ENCODE measurements at places on chromosomes 3 and 15. TPM values are rescaled to one million over a fixed set of nuclear protein-coding genes. Genes with fewer than 3 reads are reported as not detected.

DNA sequence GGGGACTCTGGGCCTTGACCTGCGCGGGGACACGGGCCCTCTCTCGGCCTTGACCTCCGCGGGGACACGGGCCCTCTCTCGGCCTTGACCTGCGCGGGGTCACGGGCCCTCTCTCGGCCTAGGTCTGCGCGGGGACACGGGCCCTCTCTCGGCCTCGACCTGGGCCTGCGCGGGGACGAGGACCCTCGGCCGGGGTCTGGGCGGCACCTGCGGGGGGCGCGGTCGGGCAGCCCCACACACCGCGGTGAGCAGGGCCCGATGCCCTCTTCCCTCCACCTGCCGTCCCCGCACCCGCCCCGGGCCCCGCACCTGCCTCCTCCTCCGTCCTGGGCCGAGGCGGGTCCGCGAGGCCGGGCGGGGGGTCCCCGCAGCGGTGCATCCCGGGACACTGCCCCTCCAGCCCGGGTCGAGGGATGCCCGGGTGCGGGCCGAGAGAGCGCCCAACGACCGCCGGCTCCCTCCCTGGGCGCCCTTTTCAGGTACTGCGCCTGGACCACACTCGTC, 15.6 kb upstream of the CERS3 start:
- no peaks in the 10 kb centered on the region for H3K36me3 ChIP-seq
- H3K4me3 ChIP-seq: no peak overlapping the region
- H3K4me1 ChIP-seq: no peaks in the 10 kb centered on the region
- H3K27me3 ChIP-seq: 0 out of 2 replicates have a peak, but pooled peaks cover 5% of the 10 kb centered on the region
- no peak for DNase-seq
- no peak overlapping the region for H3K27ac ChIP-seq

DNA sequence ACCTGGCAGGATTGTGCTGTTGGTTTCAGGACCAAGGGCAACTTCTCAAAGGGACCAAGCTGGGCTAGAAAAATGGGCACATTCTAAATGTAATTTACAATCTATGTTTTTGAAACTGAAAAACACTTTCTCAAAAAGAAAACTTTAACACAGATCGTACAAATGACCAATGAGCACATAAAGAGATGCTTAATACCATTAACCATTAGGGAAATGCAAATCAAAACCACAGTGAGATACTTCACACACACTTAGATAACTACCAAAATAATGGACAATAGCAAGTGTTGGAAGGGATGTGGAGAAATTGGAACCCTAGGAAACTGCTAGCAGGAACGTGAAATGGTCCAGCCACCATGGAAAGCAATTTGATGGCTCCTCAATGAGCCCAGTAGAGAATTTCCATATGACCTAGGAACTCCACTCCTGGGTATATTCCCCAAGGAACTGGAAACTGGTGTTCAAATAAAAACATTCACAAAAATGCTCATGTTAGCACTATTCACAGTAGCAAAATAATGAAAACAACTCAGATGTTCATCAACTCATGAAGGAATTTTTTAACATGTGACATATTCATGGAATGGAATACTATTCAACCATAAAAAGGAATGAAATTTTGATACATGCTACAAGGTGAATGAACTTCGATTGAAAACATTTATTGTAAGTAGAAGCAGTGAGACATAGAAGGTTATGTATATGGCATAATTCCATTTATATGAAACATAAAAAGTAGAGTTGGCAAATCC, 288.3 kb upstream of the NR2F2 start:
- H3K27ac ChIP-seq: no peak overlapping the region
- no peak overlapping the region for H3K4me3 ChIP-seq
- peaks cover 19% of the 10 kb centered on the region for H3K4me1 ChIP-seq
- no peak for DNase-seq

DNA sequence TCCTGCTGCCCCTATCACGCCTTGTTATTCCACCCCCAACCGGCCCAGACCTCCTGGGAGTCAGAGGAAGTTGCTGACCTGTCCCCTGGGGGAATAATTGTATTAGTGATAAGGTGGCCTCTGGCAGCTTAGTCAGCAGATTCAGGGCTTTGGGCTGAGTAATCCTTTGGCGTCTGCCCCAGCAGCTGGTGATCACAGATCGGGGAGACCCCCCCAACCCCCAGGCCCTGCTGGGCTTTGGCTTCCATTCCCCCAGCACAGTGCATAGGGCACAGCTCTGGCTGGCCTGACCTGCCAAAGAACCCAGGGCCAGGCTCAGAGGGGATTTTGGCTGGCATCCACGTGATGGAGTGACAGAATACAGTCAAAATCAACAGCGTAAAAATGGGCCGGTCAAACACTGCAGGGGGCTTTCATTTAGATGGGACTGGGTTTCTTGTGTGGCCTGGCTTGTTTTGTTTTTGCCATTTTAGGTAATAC, 3.9 kb upstream of the NR2E3 start:
- H3K4me1 ChIP-seq: peaks cover 26% of the 10 kb centered on the region
- no peaks in the 10 kb centered on the region for H3K27me3 ChIP-seq
- DNase-seq: peak; percentile 31
- no peaks in the 10 kb centered on the region for H3K36me3 ChIP-seq
- no peak overlapping the region for H3K27ac ChIP-seq

Gene CCR4
- total RNA-seq: not detected

DNA sequence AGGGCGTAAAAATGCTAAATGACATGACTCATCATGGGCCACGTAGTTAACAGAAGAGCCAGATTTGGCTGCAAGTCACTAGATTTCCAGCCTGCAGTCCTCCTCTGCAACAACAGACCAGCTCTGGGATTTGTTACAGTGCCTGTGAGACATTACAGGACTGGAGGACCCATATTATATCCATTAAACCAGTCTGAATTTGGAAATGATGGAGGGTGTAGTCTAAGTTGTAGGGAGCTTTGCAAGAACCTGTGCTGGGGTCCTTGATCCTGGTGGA, 10.8 kb downstream of the ZNF774 start:
- H3K4me3 ChIP-seq: no peak overlapping the region
- no peaks in the 10 kb centered on the region for H3K27me3 ChIP-seq
- H3K36me3 ChIP-seq: peaks cover 11% of the 10 kb centered on the region
- H3K27ac ChIP-seq: peak overlapping the region; percentile 97
- H3K4me1 ChIP-seq: peaks cover 58% of the 10 kb centered on the region
- DNase-seq: peak; percentile 67

GRCh38 chr3:53238051-53238850, 17.6 kb downstream of the TKT start:
- H3K27me3 ChIP-seq: no peaks in the 10 kb centered on the region
- H3K4me1 ChIP-seq: peaks cover 59% of the 10 kb centered on the region
- H3K27ac ChIP-seq: peak overlapping the region; percentile 87
- peak; percentile 89 for DNase-seq
- peaks cover 87% of the 10 kb centered on the region for H3K36me3 ChIP-seq

Gene DNAH1
- total RNA-seq: 1.1 TPM

- H3K27ac ChIP-seq: no peak overlapping the region
- peaks cover 11% of the 10 kb centered on the region for H3K4me1 ChIP-seq
- H3K27me3 ChIP-seq: no peaks in the 10 kb centered on the region
- DNase-seq: no peak
- no peak overlapping the region for H3K4me3 ChIP-seq
- peaks cover 8% of the 10 kb centered on the region for H3K36me3 ChIP-seq
Measured at GRCh38 chr15:63836579-63836978, 2.8 kb upstream of the HERC1 start.

Gene PPP2R3A
- 13.0 TPM for total RNA-seq

GRCh38 chr3:11558002-11558401, 85.7 kb downstream of the VGLL4 start:
- peaks cover 34% of the 10 kb centered on the region for H3K4me1 ChIP-seq
- DNase-seq: peak; percentile 61
- H3K27me3 ChIP-seq: no peaks in the 10 kb centered on the region

DNA sequence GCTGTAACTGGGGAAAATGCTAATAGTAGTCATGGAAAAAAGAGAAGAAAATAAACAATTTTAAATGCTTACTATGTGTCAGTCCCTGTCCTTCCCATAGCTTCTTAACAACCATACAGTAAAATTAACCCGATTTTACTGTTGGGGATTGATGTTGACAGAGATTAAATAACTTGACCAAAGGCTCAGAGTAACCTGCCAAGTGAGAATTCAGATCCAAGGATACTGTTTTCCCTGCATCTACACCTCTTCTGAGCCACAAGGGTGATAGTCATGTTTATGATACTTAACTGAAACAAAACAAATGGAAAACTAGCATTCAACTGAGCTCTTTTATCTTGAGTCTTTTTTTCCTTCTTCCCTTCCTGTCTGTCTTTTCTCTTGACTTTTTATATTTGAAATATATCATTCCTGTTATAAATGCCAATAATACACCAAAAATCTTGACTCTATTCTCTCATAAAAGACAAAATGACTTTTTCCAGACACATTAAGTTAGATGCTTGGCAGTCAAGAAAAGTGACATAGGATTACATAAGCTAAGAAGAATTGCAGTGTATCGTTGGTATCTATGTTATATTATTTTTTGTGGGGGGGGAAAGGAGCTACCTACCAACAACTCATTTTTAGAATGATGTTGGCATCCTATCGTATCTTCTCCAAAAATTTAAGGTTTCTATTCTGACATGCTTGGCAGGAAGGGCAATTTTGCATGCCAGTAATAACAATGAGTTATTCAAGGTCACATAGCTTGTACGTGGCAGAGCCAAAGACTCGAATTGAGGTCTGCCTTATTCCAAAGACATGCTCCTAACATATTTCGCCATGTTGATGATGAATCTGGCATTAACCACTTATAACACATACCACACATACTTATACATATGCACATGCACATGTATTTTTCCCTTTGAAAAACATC, 306.6 kb upstream of the KCNH8 start:
- H3K4me1 ChIP-seq: no peaks in the 10 kb centered on the region
- no peak overlapping the region for H3K27ac ChIP-seq
- no peaks in the 10 kb centered on the region for H3K27me3 ChIP-seq
- no peak for DNase-seq

Gene FOXB1
- total RNA-seq: not detected

GRCh38 chr3:189698811-189699210, 67.6 kb downstream of the TP63 start:
- no peak overlapping the region for H3K27ac ChIP-seq
- no peaks in the 10 kb centered on the region for H3K4me1 ChIP-seq
- H3K36me3 ChIP-seq: no peaks in the 10 kb centered on the region
- H3K4me3 ChIP-seq: no peak overlapping the region

- H3K27me3 ChIP-seq: no peaks in the 10 kb centered on the region
- H3K4me3 ChIP-seq: no peak overlapping the region
- DNase-seq: peak; percentile 78
- H3K27ac ChIP-seq: peak overlapping the region; percentile 74
Measured at GRCh38 chr3:59245859-59246501, 196.2 kb upstream of the CFAP20DC start.

Gene CHRM5
- not detected for total RNA-seq

- no peak overlapping the region for H3K27ac ChIP-seq
- no peak overlapping the region for H3K4me3 ChIP-seq
- H3K27me3 ChIP-seq: no peaks in the 10 kb centered on the region
- H3K4me1 ChIP-seq: 0 out of 2 replicates have a peak, but pooled peaks cover 3% of the 10 kb centered on the region
- no peak for DNase-seq
- no peaks in the 10 kb centered on the region for H3K36me3 ChIP-seq
Measured at GRCh38 chr15:68023307-68024101, 30.6 kb upstream of the PIAS1 start.

GRCh38 chr3:183193762-183194689, 31.5 kb upstream of the LAMP3 start:
- no peak overlapping the region for H3K4me3 ChIP-seq
- H3K27me3 ChIP-seq: no peaks in the 10 kb centered on the region
- peaks cover 23% of the 10 kb centered on the region for H3K4me1 ChIP-seq
- peak; percentile 46 for DNase-seq

GRCh38 chr3:72738752-72739530, 109.3 kb downstream of the SHQ1 start:
- DNase-seq: no peak
- H3K27me3 ChIP-seq: no peaks in the 10 kb centered on the region
- no peak overlapping the region for H3K4me3 ChIP-seq
- H3K36me3 ChIP-seq: no peaks in the 10 kb centered on the region

DNA sequence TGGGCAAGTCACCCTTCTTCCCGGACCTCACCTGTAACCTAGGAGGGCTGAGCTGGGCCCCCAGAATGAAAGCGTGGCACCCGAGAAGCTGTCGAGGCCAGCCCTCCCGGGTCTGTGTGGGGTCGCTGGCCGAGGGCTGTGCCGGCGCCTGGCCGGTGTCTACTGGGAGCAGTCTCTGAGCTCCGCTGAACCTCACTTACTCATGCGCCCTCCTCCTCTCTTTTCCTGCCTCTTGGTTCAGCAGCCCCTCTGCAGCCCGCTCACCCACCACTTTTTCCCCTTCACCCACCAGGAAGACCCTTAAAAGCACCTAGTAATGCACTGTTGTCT, 419 bp downstream of the HYKK start:
- H3K36me3 ChIP-seq: no peaks in the 10 kb centered on the region
- no peak for DNase-seq
- peaks cover 11% of the 10 kb centered on the region for H3K4me1 ChIP-seq
- no peak overlapping the region for H3K27ac ChIP-seq
- H3K27me3 ChIP-seq: no peaks in the 10 kb centered on the region
- H3K4me3 ChIP-seq: peak overlapping the region; percentile 70

DNA sequence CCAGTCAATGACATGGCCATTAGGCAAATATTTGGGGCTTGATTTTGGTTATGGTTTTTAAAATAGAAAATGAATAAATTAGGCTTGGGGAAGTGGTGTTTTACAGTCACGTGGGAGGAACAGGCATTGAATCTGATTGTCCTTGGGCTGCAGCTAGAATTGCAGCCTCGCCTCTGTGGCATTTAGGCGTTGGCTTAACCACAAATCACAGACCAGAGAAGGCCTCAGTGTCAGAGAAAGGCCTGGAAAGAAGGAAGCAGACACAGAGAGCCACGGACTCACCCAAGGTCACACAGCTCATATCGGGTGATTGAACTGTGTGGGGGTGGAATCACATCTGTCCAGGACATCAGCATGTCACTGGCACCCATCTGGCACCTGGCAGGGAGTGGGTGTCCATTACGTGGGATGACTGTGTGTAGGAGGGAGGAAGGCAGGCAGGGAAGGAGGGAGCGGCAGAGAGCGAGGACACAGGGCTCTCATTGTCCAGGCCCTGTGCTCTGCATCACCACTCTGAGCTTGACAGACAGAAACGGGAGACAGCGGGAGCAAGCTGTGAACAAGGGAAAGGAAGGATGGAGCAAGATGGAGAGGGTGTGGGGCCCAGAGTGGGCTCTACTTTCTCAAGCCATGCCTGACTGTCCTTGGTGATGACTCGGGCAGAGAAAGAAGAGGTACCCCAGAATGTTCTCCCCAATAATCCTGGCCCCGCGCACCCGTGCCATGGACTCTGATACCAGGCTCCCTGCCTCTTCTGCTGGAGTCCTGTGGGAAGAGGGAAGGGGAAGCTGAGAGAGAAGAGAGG, 186.4 kb downstream of the FAM43A start:
- H3K4me3 ChIP-seq: no peak overlapping the region
- DNase-seq: peak; percentile 60
- H3K4me1 ChIP-seq: peaks cover 38% of the 10 kb centered on the region
- H3K36me3 ChIP-seq: no peaks in the 10 kb centered on the region
- H3K27ac ChIP-seq: peak overlapping the region; percentile 58

Gene VGLL3
- total RNA-seq: 17.1 TPM

DNA sequence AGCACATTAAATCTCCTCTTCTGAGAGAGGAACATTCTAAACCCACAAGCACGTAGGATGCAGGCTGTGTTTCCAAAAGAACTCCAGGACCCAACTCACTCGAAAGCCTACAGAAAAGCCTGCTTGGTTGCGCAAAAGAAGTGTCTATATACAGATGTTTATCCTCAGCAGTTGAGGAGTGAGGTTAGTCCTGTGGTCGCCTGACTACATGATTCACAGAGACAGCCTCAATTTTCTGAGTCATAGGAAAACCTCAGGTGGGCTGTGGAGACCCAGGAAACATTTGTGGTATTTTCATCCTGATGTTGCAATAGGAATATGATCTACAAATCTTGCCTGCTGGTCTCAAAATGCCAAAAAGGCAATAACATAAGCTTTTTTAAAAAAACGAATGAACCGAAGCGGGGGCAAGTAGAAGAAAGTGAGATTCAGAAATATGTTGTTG, 183.8 kb upstream of the THRB start:
- no peaks in the 10 kb centered on the region for H3K27me3 ChIP-seq
- peaks cover 17% of the 10 kb centered on the region for H3K4me1 ChIP-seq
- DNase-seq: no peak
